ENCODE measurements at places on chromosomes 5 and 9. TPM values are rescaled to one million over a fixed set of nuclear protein-coding genes. Genes with fewer than 3 reads are reported as not detected.

DNA sequence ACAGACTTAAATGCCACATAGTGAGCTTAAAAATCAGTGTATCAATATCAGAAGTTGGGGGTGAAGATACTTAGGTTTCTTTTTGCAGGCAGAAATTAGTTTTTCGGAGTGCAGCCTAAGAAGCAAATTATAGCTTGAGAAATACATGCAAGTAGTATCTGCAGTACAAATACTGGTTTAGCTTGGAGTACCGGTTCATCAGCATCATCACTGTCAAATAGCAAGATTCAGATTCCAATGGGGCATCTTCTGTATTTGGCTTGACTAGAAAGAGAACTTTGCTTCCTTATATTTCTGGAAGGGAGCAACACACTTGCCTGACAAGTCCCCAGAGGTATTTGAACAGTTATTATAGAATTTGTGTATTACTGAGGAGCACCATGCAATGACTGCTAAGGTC lies 19.8 kb downstream of the SLC31A1 start:
- DNase-seq: no peak
- no peak overlapping the region for H3K4me3 ChIP-seq
- H3K27me3 ChIP-seq: no peaks in the 10 kb centered on the region
- no peaks in the 10 kb centered on the region for H3K36me3 ChIP-seq

LECT2 gene
- total RNA-seq: not detected

GRCh38 chr5:172713809-172714490 lies 57.0 kb downstream of the DUSP1 start:
- no peak overlapping the region for H3K4me3 ChIP-seq
- H3K4me1 ChIP-seq: peaks cover 6% of the 10 kb centered on the region
- peaks cover 5% of the 10 kb centered on the region for H3K27me3 ChIP-seq
- H3K36me3 ChIP-seq: no peaks in the 10 kb centered on the region
- H3K27ac ChIP-seq: no peak overlapping the region
- no peak for DNase-seq

DNA sequence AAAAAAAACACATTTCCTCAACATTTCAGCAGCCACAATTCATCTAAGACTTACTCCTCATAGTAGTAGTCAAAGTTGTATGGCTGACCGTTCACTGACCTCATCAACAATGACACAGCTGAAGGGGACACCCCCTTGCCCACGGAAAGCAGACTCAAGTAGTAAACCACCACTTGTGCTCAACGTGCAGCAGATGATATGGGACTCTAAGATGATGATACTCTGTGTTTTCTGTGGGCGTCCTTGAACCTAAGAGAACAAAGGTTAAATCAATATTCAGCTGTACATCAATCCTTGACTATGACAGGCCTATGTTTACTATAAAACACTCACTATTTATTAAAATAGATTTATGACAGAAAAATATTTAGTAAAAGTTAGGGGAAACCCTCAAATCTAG lies 71.6 kb downstream of the SETX start:
- peak; percentile 39 for DNase-seq
- no peaks in the 10 kb centered on the region for H3K27me3 ChIP-seq
- H3K4me1 ChIP-seq: peaks cover 10% of the 10 kb centered on the region
- H3K27ac ChIP-seq: no peak overlapping the region
- H3K36me3 ChIP-seq: peaks cover 51% of the 10 kb centered on the region

- peaks cover 16% of the 10 kb centered on the region for H3K27me3 ChIP-seq
- no peak overlapping the region for H3K27ac ChIP-seq
- no peak overlapping the region for H3K4me3 ChIP-seq
- H3K36me3 ChIP-seq: no peaks in the 10 kb centered on the region
Measured at GRCh38 chr5:115329475-115329874, 33.0 kb upstream of the CCDC112 start.

SGCD gene
- total RNA-seq: not detected

DNA sequence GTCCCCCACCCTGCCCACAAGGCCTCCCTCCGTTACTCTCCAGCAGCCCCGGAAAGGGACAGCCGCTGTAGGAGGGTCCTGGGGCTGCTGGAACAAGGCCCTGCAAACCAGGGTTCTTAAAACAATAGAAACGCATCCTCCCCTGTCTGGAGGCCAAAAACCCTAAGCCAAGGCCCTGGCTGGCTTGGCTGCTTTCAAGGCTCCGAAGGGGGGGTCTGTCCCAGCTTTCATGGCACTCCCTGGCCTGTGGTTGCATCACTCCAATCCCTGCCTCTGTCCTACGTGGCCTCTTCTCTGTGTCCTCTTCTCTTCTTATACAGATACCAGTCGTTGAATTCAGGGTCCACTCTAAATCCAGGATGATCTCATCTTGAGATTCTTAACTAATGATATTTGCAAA lies 7.4 kb upstream of the UBAC1 start:
- no peaks in the 10 kb centered on the region for H3K36me3 ChIP-seq
- H3K27ac ChIP-seq: no peak overlapping the region
- no peak overlapping the region for H3K4me3 ChIP-seq
- H3K4me1 ChIP-seq: peaks cover 5% of the 10 kb centered on the region
- DNase-seq: no peak
- no peaks in the 10 kb centered on the region for H3K27me3 ChIP-seq

- H3K4me3 ChIP-seq: no peak overlapping the region
- no peak for DNase-seq
- H3K27ac ChIP-seq: no peak overlapping the region
- no peaks in the 10 kb centered on the region for H3K36me3 ChIP-seq
- H3K4me1 ChIP-seq: no peaks in the 10 kb centered on the region
- peaks cover 4% of the 10 kb centered on the region for H3K27me3 ChIP-seq
Measured at GRCh38 chr5:172541773-172542136, 87.4 kb upstream of the SH3PXD2B start.

CEL gene
- 0.98 TPM for total RNA-seq

GRCh38 chr5:74367934-74368333 lies 272.6 kb downstream of the ENC1 start:
- DNase-seq: no peak
- H3K4me1 ChIP-seq: no peaks in the 10 kb centered on the region
- no peak overlapping the region for H3K4me3 ChIP-seq
- H3K27me3 ChIP-seq: peaks cover 7% of the 10 kb centered on the region
- no peaks in the 10 kb centered on the region for H3K36me3 ChIP-seq
- H3K27ac ChIP-seq: no peak overlapping the region

DNA sequence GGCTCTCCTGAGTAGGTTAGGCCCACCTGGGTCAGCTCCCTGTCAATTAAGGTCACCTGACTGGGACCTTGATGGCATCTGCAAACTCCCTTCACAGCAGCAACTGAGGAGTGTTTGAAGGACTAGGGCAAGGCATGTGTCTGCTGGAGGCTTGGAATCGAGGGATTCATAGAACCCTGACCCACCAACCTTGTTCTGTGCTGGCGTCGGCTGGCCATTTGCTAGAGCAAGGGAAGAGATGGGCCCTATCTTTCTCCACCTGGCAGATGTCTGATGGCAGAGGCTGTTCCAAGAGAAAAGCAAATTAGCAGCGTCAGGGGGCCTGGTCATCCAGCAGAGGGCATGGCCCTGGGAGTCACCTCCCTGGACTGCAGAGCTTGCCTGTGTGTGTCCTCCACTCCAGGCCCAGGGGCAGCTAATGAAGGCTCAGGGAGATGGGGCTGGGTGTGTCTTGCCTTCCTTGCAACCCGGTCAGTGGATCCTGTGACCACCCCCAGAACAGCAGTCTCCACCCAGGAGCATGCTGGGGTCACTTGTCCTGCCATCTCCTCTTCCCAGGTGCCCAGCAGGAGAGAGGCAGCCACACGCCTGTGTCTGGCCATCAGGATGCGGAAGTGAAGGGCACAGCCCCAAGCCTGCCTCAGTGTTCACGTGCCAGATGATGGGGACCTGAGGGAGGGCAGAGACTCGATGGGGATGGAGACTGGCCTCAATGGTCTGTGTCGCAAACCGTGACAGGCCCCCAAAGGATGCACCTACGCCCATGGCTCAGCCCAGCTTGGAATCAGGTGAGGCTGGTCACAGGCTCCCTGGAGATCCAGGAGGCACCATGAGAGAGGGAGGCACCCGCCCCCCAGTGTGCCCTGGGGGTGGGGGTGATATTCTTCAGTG lies 53.9 kb downstream of the BARX1 start:
- no peak for DNase-seq
- H3K27me3 ChIP-seq: no peaks in the 10 kb centered on the region
- peaks cover 2% of the 10 kb centered on the region for H3K36me3 ChIP-seq
- H3K27ac ChIP-seq: no peak overlapping the region

DNA sequence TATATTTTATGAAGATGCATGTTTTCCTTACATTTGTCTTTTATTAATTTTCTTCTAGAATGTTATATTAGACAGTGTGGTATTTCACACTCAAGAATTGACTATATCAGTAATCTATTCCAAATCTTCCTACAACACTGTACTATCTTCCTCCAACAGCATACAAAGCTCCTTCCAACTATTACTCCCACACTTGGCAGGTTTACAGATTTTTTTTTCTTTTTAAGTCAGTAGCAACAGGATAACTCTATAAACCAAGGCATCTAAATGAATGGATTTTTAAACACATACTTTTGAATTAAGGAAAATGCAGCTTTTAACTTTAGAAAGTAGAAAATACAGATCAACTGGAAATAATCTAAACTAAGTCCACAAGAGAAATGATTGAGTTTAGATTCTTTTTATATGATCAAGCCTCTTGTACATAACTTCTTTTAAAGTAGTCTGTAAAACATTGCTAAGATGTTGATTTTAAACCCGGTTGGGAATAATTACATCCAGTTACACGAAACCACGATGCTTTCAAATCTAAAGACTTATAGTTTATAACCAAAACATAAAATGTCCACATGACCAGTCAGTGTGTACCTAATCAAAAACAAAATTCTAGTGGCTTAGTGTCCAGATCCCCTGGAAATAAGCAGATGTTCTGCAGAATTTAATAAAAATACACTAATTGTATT lies 281.6 kb downstream of the ADAMTS6 start:
- no peak overlapping the region for H3K4me3 ChIP-seq
- H3K27me3 ChIP-seq: peaks cover 20% of the 10 kb centered on the region
- DNase-seq: no peak
- H3K4me1 ChIP-seq: no peaks in the 10 kb centered on the region
- H3K36me3 ChIP-seq: no peaks in the 10 kb centered on the region

DMRT2 gene
- total RNA-seq: not detected

DNA sequence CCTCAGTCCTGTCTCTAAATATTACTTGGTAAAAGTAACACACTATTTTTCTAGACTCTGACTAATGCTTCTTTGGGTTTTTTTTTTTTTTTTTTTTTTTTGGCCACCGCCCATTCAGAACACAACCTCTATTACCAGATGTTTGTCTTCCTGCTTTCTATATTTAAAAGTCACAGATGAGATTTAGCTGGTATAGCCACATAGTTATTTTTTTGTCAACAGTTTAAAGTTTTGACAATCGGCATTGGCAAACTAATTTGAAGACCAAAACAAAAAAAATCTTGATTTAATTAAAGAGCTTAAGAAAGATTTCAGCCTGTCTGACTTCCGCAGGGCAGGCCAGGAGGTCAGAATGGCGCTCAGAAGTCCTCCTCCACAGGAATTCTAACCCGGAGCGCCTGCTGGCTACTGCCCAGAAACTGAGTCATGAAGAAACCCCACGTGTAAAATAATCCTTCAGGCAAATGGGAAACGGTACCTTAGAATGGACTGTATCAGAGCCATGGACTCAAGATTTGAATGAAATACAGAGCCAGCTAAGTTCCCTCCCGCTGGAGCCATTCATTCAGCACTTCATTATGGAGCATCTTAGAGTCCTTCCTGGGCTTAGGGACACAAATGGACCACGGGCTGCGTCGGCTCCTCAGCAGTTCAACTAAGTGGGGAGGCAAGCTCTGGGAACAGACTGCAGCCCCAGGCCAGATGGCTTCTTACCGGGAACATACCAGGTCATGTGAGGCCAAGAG lies 55.6 kb downstream of the PTPDC1 start:
- DNase-seq: no peak
- H3K36me3 ChIP-seq: no peaks in the 10 kb centered on the region
- no peaks in the 10 kb centered on the region for H3K4me1 ChIP-seq
- no peak overlapping the region for H3K27ac ChIP-seq
- no peak overlapping the region for H3K4me3 ChIP-seq
- peaks cover 2% of the 10 kb centered on the region for H3K27me3 ChIP-seq
